H54 (cell line): ENCODE measurements at places on chromosomes 12 and 14.
A peak's percentile ranks its signal among the peaks of the same experiment; 100 is the strongest.

GRCh38 chr12:54140588-54141388, 48.0 kb downstream of the SMUG1 start:
- no peak for DNase-seq

- DNase-seq, result no peak
Measured at GRCh38 chr14:89143595-89143994, 273.4 kb downstream of the FOXN3 start.

GRCh38 chr12:2414810-2415567, 362.2 kb downstream of the CACNA1C start:
- DNase-seq, result peak; percentile 28

DNA sequence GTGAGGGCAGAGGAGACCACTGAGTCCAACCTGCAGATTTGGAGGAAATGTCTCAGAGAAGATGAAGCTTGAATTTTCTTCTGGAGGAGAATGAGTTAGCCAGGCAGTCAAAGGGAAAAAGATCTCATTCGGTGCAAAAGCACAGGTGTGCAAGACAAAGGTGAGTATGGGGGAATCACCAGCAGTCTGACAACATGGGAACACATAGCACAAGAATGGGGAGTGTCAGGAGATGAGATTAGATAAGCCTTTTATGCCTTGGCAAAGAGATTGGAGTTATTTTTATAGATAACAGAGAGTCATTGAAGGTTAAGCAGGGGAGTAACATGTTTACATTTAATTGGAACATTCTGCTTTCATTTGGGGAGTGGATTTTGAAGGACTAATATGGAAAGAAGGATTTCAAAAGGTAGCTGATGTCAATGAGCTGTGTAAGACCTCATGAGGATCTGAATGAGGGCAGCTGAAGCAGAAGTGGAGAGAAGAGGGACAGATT, 171.3 kb upstream of the NTF3 start:
- DNase-seq, result no peak

- DNase-seq, result no peak
Measured at GRCh38 chr12:11755302-11755930, 105.9 kb downstream of the ETV6 start.

- peak; percentile 4 for DNase-seq
Measured at GRCh38 chr12:43210485-43211192, 341.4 kb downstream of the ADAMTS20 start.

- peak; percentile 6 for DNase-seq
Measured at GRCh38 chr14:50920482-50921230, 23.6 kb downstream of the PYGL start.

DNA sequence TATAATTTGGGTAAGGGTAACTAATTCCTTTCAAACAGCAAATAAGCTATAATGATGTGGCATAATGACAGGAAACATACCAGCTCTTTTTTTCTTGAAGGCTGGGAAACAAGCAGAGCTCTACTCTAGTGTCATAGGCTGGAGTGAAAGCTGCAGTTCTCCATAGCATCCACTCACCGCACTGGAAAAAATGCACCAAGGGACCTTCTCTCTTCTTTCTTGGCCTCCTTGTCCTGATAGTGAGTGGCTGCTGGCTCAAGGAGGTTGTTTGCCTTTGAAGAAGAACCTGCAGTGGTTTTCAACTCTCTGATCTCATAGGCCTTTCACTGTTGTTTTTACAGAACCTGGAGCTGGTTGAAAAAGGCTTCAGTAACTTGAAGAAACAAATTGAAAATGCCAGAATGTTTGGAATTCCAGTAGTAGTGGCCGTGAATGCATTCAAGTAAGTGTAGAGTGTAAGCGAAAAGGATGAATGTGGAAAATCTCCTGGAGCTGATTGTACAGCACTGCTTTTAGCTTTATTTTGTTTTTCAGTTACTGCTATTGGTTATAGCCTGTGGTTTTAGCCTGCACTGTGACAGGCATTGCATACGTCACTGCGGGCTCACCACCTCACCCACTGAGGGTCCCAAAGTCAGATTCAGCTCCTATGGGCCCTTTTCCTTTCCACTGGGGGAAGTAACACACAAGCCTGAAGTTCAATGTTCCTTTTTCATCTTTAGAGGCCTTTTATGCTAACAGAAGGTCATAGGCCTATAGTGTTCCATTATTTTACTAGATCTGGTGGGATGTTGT, 17.2 kb upstream of the AKAP5 start:
- DNase-seq, result no peak

DNA sequence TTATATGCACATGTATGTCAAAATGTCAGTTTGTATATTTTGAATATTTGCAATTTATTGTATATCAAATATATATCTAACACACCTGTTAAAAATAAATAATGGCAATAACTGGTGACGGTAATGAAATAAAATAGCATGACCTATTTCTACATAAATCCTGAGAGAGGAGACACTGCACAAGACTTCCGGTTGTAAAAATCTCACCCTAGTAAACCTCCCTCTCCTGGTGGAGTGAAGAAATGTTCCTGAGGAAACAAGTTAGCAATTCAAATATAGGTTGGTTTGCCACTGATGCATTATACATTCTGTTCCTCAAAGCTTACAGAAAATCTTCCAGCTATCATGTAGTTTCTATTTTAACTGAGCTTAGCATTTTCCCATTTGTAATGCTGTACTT, 166.1 kb upstream of the SYT10 start:
- DNase-seq, result peak; percentile 11

- DNase-seq, result no peak
Measured at GRCh38 chr14:85243321-85243720, 286.6 kb upstream of the FLRT2 start.

DNA sequence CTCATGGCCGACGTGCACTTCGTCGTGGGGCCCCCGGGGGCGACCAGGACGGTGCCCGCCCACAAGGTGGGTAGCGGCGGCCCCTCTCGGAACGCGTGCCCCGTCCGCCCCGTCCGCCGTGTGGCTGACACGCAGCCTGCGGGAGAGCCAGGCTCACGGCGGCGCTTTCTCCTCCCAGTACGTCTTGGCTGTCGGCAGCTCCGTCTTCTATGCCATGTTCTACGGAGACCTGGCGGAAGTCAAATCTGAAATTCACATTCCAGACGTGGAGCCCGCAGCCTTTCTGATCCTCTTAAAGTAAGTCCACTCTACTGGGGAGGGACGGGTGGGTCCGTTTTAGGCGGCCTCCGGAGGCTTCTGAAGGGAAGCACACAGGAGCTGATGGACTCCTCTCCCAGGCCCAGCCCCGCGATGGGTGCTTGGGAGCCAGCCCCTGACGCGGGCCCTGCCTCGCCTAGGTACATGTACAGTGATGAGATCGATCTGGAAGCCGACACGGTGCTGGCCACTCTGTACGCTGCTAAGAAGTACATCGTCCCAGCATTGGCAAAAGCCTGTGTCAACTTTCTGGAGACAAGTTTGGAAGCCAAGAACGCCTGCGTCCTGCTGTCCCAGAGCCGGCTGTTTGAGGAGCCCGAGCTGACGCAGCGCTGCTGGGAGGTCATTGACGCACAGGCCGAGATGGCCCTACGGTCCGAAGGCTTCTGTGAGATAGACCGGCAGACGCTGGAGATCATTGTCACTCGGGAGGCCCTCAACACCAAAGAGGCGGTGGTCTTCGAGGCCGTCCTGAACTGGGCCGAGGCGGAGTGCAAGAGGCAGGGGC, 1.1 kb downstream of the BTBD6 start:
- DNase-seq, result no peak

DNA sequence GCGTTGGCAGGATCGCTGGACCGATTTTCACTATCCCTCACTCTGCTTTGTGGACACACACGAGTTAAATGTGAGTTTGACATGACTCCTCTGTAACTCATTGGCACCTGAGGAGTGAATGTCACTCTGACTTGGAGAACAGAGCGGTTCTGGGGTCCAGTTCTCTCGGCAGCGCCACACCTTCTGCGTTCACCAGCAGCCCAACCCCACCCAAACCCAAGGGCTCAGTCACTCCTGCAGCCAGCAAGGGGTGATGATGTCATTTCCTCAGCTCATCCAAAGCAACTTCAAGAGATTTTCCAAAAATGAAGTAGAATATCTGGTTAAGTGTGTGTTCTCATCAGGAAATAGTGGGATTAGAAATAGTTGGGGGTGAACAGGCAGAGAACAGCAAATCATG, 36.3 kb downstream of the ADGRD1 start:
- no peak for DNase-seq

DNA sequence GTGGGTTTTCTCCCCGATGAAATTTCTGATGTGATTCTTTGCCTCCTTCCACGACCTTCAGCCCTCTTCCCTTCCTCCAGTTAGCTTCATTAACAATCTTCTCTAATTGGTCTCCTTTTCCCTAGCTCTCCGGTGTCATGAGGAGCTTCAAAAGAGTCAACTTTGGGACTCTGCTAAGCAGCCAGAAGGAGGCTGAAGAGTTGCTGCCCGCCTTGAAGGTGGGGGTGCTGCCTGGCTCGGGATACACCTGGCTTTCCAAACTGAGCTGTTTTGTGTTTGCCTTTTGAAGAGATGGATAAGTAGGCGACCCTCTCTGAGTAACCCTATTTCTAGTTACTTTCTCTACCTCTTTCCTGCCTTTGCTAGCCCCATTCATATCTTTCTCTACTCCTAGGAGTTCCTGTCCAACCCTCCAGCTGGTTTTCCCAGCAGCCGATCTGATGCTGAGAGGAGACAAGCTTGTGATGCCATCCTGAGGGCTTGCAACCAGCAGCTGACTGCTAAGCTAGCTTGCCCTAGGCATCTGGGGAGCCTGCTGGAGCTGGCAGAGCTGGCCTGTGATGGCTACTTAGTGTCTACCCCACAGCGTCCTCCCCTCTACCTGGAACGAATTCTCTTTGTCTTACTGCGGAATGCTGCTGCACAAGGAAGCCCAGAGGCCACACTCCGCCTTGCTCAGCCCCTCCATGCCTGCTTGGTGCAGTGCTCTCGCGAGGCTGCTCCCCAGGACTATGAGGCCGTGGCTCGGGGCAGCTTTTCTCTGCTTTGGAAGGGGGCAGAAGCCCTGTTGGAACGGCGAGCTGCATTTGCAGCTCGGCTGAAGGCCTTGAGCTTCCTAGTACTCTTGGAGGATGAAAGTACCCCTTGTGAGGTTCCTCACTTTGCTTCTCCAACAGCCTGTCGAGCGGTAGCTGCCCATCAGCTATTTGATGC, 797 bp downstream of the ESPL1 start:
- no peak for DNase-seq

DNA sequence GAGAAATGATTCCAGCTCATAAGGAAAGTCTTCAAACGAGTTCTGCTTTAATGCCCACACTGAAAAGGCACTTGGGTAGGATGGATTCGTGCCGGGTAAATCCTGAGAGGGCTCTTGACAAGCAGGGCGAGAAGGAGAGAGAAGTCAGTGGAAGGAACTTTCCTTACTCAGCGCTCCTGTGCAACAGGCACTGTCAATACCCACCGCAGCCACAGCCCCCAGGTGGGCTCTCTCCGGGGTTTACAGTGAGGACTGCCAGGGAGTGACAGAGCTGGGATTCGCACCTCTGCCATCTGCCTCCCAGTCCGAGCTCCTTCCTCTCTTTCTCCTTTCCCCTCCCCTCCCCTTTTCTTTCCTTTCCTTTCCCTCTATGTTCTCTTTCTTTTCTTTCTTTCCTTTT, 118.7 kb downstream of the BEGAIN start:
- no peak for DNase-seq
